Lung microvascular endothelial cell (primary cell): ENCODE measurements at places on chromosomes 16 and 17. TPM values are rescaled to one million over a fixed set of nuclear protein-coding genes. Genes with fewer than 3 reads are reported as not detected.

- no peak for DNase-seq
These were observed 19.4 kb downstream of the CYLD start for GRCh38 chr16:50761267-50761666.

- DNase-seq = no peak
These were observed 12.5 kb downstream of the RGS11 start for GRCh38 chr16:263182-263774.

TK1 gene
- total RNA-seq = 23.6 and 88.7 TPM in 2 replicates

DNA sequence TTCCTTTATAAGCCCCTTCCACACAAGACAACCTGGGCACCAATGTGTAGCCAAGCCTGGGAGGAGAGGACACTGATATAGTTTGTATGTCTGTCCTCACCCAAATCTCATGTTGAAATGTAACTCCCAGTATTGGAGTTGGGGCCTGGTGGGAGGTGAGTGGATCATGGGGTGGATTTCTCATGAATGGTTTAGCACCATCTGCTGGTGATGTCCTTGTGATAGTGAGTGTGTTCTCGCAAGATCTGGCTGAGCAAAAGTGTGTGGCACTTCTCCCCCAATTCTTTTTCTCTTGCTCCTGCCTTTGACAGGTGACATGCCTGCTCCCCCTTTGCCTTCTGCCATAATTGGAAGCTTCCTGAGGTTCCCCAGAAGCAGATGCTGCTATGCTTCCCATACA lies 135.8 kb downstream of the USP31 start:
- peak; percentile 16 for DNase-seq

DNA sequence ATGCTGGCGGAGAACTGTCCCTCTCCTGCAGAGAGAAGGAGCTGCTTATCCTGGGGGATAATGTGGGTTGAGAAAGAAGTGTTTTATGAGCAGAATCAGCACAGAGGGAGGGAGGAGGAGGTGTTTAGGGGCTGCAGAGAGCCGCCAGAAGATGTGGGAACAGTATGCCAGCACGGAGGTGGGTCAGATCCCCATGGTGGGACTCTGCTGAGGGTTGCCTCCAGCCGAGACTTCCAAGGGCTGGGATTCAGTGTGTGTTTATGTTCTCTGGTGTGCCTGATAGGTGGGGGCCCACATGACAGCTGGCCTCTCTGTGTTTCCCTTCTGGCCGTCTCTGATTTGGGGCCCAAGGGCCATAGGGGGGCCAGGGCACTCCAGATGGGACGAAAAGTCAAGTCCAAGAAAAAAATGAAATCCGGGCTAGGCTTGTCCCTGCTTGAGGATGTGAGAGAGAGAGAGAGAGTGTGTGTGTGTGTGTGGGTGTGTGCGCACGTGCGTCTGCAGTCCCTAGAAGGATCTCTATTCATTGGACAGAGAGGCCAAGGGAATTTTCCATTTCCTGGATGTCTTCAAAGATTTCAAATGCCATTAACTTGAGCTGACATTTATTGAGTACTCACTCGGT lies 21.6 kb downstream of the PRKCB start:
- DNase-seq = no peak

NCBP3 gene
- 10.5 and 11.5 TPM in 2 replicates for total RNA-seq

GRCh38 chr16:16042076-16042475 lies 92.7 kb downstream of the ABCC1 start:
- peak; percentile 32 for DNase-seq

GRCh38 chr16:52597772-52598483 lies 51.0 kb upstream of the TOX3 start:
- no peak for DNase-seq

PRAC2 gene
- total RNA-seq = not detected in 2 replicates

KRT24 gene
- total RNA-seq = not detected in 2 replicates

MT1G gene
- not detected in 2 replicates for total RNA-seq

TEX19 gene
- not detected in 2 replicates for total RNA-seq

DNA sequence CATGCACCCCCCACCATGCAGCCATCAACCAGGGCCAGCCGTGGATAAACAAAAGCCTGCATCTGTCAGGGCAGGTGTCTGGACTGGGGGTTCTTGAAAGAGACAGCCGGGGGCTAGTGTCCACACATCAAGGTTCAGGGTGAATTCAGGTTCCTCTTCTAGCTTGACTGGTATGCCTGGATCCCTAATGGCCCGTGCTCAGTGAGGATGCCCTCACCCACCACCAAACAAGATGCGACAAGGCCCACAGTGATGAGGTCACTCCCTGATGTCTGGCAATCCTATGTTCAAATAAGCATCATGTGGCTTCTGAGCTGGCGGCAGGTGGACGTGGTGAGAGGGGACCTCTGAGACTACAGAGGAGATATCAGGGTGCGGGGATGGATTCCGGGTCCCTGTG lies 64.6 kb downstream of the GOSR1 start:
- no peak for DNase-seq

- no peak for DNase-seq
These were observed 8.0 kb downstream of the TNFAIP1 start for GRCh38 chr17:28343491-28343932.

DNA sequence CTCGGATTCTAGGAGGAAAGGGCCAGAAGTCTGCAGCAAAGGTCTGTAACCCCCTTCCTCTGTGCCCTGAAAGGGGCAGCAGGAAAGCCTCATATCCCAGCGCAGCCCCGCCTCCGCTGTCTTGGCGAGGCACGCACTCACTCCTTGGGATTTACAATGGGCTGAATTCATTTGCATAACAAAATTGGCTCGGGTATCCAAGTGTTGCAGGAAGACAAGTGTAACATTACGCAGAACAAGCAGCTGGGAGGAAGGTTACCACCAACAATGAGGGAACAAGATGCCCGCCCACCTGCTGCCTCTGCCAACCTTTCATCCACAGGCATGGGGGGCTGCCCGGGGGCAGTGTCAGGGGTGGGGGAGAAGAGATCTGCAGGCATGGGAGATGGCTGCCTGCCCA lies 130.4 kb downstream of the MRM1 start:
- no peak for DNase-seq

DNA sequence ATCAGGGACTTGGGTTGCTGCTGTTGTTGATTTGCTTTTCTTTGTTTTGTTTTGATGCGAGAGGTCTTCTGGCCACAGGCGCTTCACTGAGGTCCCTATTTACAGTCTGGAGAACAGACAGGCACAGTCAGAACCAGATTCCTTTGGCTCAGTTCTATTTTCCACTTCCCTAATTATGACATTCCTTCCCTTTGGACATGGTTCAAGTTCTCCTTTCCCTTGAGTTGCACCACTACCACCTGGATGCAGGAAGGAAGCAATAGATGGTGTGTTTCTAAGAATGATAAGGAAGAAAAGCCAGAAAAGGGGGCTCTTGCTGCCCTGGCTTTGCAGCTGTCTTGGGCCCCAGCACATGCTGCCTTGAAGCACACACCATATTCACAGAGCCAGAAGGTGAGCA lies 160.6 kb downstream of the MAF start:
- DNase-seq = no peak

DNA sequence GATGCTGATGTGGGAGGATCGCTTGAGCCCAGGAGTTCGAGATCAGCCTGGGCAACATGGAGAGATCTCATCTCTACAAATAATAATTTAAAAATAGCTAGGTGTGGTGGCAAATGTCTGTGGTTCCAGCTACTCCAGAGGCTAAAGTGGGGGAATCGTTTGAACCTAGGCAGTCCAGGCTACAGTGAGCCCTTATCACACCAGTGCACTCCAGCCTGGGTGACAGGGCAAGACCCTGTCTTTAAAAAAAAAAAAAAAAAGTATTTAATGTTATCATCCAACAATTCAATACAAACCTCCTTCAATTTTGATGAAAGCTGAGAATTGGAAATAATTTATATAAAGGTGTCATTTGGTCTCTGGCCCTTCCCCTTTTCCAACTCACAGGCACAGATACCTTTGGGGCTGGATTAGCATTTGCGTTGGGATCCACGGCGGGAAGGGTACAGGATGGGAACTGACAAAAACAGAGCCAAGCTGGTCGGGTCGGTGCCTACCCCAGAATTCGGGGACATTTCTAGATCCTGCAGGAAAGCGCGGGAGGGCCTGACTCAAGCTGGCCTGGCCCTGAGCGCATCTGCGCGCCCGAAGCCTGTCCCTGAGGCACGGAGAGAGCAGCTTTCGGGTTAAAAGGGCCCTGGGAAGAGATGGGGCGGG lies 860 bp upstream of the DCAF7 start:
- peak; percentile 13 for DNase-seq

TNFRSF17 gene
- total RNA-seq = not detected in 2 replicates

GRCh38 chr16:47777220-47777619 lies 316.1 kb downstream of the PHKB start:
- no peak for DNase-seq

DNA sequence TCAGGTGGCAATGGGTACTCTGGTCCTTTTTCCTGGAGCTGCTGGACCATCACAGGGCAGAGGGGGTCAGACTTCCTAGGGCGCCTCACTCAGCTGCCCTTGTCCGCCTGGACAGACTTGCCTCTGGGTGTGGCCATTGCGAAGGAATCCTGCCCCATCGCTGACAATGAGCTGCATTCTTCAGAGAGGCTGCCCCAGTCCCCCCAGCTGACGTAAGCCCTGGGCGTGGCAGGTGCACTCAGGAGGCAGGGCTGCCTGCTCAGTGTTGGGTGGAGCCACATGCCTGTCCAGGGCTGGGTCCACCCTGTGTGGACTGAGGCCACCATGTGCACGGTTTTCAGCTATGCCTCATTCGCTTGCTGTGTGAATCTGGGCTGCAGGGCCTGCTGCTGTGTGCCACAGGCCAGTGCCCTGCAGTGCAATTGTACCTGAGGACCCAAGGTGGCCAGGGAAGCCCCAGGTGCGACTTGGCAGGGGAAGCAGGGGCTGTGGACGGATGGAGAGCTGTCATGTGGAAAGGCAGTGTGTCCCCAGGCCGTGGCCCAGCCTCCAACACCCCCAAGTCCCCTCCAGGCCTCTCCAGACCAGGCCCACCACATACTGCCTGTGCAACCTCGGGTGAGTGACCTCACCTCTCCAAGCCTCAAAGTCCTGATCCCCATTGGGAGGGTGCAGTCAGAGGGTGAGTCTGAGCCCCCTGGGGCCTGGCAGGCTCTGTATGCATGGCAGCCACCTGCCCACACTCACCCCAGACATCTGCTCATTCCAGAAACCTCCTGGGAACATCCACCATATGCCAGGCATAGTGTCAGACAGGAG lies 14.0 kb upstream of the MPRIP start:
- DNase-seq = peak; percentile 61

HSD11B2 gene
- total RNA-seq = not detected in 2 replicates

HAP1 gene
- under 0.01 and 0.20 TPM in 2 replicates for total RNA-seq

- DNase-seq = no peak
These were observed 16.2 kb downstream of the OTOP3 start for GRCh38 chr17:74951680-74952421.

NATD1 gene
- total RNA-seq = 2.6 and 3.6 TPM in 2 replicates

PPP1R27 gene
- total RNA-seq = not detected in 2 replicates

KDM8 gene
- 2.0 and 3.2 TPM in 2 replicates for total RNA-seq

TNK1 gene
- total RNA-seq = 1.5 and 1.8 TPM in 2 replicates
